T-cell (primary cell): ENCODE measurements at places on chromosomes 1 and 21. TPM values are rescaled to one million over a fixed set of nuclear protein-coding genes. Genes with fewer than 3 reads are reported as not detected.

The MYBPH gene
- not detected for total RNA-seq

The ACKR1 gene
- total RNA-seq, result not detected

The PLPP3 gene
- 0.93 TPM for total RNA-seq

The SVBP gene
- 15.8 TPM for total RNA-seq

The KCNJ9 gene
- not detected for total RNA-seq

The RXFP4 gene
- not detected for total RNA-seq

The CLCNKB gene
- total RNA-seq, result not detected

The PPIAL4G gene
- total RNA-seq, result 0.61 TPM

The SDE2 gene
- total RNA-seq, result 34.5 TPM

The SYT14 gene
- total RNA-seq, result not detected

The KRTAP19-3 gene
- not detected for total RNA-seq

GRCh38 chr1:213989002-213989855 is 1.5 kb downstream of the PROX1 start:
- no peak overlapping the region for H3K4me3 ChIP-seq
- DNase-seq, result no peak
- H3K27ac ChIP-seq, result no peak overlapping the region
- peaks cover 28% of the 10 kb centered on the region for H3K27me3 ChIP-seq
- peaks cover 48% of the 10 kb centered on the region for H3K4me1 ChIP-seq
- H3K36me3 ChIP-seq, result no peaks in the 10 kb centered on the region

- no peak overlapping the region for H3K27ac ChIP-seq
- H3K4me3 ChIP-seq, result peak overlapping the region; percentile 32
- H3K27me3 ChIP-seq, result peaks cover 33% of the 10 kb centered on the region
- H3K36me3 ChIP-seq, result no peaks in the 10 kb centered on the region
- peaks cover 4% of the 10 kb centered on the region for H3K4me1 ChIP-seq
Observed at GRCh38 chr1:220787069-220787619, 431 bp downstream of the MTARC1 start.

- no peaks in the 10 kb centered on the region for H3K36me3 ChIP-seq
- H3K4me3 ChIP-seq, result no peak overlapping the region
- DNase-seq, result no peak
- H3K27me3 ChIP-seq, result peaks cover 47% of the 10 kb centered on the region
- H3K27ac ChIP-seq, result no peak overlapping the region
- no peaks in the 10 kb centered on the region for H3K4me1 ChIP-seq
Observed at GRCh38 chr1:2943686-2944260, 77.5 kb upstream of the ACTRT2 start.

DNA sequence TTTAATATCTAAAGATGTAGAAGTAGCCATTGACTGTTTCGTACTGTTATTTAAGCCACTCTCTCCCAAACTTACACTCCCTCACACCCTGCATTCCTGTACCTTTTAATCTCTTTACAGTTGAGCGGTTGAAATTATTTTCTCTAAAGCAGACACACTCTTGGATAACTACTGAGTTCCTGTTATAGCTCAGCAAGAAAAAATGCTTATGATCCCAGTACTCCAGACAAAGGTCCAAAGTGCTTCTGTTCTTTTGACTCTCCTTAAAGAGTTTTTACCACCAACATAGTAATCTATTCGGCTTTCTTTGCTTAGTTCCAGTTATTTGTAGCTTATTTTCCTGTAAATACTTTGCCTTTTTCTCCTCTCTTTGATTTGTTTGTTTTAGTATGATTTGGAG is 100.1 kb downstream of the ATF6 start:
- H3K27ac ChIP-seq, result no peak overlapping the region
- DNase-seq, result no peak
- no peaks in the 10 kb centered on the region for H3K4me1 ChIP-seq
- H3K27me3 ChIP-seq, result no peaks in the 10 kb centered on the region
- no peak overlapping the region for H3K4me3 ChIP-seq

GRCh38 chr1:200388791-200389190 is 21.0 kb downstream of the ZNF281 start:
- no peaks in the 10 kb centered on the region for H3K36me3 ChIP-seq
- H3K27ac ChIP-seq, result no peak overlapping the region
- no peaks in the 10 kb centered on the region for H3K4me1 ChIP-seq

DNA sequence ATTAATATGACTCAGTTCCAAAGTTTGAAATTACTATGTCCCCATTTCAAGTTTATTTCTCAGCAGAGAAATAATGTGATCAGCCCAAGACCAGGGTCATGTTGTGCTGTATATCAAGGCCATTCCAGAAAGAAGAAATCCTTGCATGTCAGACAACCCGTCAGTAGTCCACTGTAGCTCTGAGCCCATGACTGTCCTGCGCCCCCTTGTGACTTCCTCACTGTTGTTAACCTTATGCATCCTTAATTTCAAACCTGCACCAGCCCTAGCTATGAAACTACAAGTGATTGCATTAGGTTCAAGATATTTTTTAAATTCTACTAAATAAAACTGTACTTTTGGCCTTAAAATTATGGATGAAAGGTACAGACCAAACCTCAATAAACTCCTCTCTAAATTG is 133.0 kb downstream of the LRRC7 start:
- no peak overlapping the region for H3K4me3 ChIP-seq
- no peaks in the 10 kb centered on the region for H3K27me3 ChIP-seq
- H3K27ac ChIP-seq, result no peak overlapping the region

DNA sequence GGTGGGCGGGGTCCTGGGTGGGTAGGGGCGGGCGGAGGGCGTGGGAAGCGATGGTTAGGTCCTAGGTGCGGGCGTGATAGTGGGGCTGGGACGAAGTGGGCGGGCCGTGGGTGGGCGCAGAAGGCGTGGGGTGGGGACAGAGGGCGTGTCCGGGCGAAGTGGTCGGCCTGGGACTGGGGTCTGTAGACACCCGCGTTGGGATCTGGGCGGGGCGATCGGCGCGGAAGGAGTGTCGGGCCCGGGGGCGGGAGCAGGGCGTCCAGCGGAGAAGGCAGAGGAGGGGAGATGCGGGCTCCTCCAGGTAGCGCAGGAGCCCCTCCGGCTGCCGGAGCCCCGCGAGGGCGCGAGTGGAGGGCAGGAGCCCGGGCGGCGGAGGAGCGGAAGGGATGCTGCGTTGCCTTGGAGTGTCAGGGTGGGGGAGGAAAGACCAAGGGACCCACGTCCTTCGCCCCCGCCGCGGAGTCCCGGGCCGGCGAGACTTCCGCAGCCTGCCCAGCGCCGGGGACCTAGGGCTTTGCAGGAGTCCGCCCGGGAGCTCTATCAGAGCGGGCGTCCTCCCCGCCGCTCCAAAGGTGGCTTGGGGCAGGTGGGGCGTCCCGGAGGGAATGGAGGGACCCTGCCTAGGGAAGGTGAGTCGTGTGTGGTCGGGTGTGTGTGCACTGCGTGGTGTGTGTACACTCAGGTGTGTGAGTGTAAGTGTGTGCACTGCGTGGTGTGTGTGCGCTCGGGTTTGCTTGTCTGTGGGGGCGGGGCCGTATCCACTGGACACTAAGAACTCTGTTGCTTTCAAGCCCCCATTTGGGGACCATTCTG is 27.0 kb upstream of the PRSS38 start:
- H3K36me3 ChIP-seq, result no peaks in the 10 kb centered on the region
- H3K27me3 ChIP-seq, result peaks cover 8% of the 10 kb centered on the region
- peak overlapping the region; percentile 61 for H3K4me3 ChIP-seq
- H3K27ac ChIP-seq, result peak overlapping the region; percentile 17
- DNase-seq, result no peak

- H3K4me3 ChIP-seq, result no peak overlapping the region
- H3K36me3 ChIP-seq, result no peaks in the 10 kb centered on the region
- H3K27me3 ChIP-seq, result peaks cover 28% of the 10 kb centered on the region
Observed at GRCh38 chr1:161484613-161485012, 20.6 kb upstream of the FCGR2A start.

DNA sequence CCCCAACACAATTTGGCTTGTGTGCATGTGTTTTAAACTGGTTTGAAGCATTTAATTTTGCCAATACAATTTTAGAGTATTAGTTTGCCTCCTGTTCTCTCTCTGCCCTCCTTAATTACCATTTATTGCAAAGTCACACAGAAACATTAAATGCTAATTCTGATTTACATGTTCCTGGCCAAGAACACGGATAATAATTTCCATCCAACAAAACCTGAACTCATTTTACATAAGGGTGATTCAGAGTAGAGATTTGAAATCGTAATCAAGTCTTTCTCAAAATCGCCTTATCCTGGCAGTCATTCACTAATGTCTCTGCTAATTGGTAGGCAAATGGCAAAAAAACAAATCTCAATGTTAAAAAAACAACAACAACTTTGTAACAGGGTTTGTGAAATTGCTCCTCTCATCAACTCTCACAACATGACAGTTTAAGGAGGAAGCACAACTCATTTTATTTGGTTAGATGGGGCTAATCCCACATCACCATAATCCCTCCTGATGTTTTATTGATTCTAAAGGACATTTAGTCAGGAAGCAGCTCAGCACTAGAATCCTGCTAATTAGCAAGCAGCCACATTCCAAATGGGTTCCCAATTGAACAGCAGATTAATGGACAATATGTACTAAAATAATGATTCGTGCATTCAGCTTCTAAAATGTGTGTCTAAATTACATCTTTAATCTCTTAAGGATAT is 55.9 kb downstream of the C1orf87 start:
- no peak overlapping the region for H3K4me3 ChIP-seq
- no peak overlapping the region for H3K27ac ChIP-seq
- H3K27me3 ChIP-seq, result no peaks in the 10 kb centered on the region
- DNase-seq, result no peak
- no peaks in the 10 kb centered on the region for H3K4me1 ChIP-seq

DNA sequence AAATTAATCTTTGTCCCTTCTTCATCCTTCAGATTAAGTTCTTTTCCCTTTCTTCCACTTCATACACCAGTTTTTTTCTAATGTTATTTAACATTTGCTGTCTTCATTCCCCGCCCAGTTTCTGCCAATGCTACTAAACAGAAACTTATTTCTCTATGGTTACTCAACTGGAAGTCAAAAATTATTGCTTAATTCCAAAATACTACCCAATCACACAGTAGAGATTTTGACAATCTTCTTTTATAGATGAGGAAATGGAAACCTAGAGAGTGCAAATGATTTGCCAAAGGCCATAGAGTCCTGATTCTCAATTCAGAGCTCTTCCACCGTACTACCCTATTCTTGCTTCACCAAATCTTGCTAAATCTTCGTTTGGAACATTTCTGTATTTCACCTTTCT is 58.1 kb upstream of the SH3GLB1 start:
- no peak overlapping the region for H3K4me3 ChIP-seq
- no peaks in the 10 kb centered on the region for H3K4me1 ChIP-seq
- no peak overlapping the region for H3K27ac ChIP-seq

- no peak for DNase-seq
- no peaks in the 10 kb centered on the region for H3K36me3 ChIP-seq
- no peak overlapping the region for H3K4me3 ChIP-seq
- H3K27me3 ChIP-seq, result peaks cover 4% of the 10 kb centered on the region
- no peak overlapping the region for H3K27ac ChIP-seq
Observed at GRCh38 chr1:66526036-66526435, 7.9 kb upstream of the SGIP1 start.

DNA sequence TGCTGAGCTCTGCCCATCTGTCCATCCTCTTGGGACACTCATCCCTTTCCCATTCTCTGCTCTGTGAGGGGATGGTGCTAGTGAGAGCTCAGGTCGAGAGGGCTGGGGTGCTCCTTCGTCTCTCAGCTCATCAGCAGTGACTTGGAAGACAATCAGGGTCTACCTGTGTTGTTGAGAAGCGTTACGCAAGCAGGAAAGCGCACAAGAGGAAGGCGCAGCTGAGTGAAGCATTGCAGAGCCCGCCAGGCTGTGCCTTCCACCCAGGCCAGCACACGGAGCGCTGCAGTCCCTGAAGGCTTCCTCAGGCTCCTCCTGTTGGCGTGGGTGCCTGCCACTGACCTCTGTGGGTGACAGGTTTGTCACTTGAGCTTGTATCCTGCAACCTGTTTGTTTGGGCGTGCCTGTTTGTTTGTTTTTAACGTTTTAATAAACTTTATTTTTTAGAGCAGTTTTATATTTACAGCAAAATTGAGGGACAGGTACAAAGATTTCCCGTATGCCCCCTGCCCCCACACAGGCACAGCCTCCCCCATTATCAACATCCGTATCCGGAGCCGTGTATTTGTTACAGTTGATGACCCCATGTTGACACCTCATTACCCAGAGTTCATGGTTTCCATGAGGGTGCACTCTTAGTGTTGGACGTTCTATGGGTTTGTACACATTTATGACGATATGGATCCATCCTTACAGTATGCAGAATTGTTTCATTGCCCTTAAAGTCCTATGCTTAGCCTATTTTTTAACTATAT is 36.7 kb downstream of the ADARB1 start:
- no peaks in the 10 kb centered on the region for H3K36me3 ChIP-seq
- H3K4me3 ChIP-seq, result no peak overlapping the region
- no peak overlapping the region for H3K27ac ChIP-seq
- no peak for DNase-seq

GRCh38 chr1:66542314-66542713 is 8.4 kb downstream of the SGIP1 start:
- no peaks in the 10 kb centered on the region for H3K36me3 ChIP-seq
- H3K4me3 ChIP-seq, result no peak overlapping the region
- H3K27me3 ChIP-seq, result no peaks in the 10 kb centered on the region
- DNase-seq, result no peak

DNA sequence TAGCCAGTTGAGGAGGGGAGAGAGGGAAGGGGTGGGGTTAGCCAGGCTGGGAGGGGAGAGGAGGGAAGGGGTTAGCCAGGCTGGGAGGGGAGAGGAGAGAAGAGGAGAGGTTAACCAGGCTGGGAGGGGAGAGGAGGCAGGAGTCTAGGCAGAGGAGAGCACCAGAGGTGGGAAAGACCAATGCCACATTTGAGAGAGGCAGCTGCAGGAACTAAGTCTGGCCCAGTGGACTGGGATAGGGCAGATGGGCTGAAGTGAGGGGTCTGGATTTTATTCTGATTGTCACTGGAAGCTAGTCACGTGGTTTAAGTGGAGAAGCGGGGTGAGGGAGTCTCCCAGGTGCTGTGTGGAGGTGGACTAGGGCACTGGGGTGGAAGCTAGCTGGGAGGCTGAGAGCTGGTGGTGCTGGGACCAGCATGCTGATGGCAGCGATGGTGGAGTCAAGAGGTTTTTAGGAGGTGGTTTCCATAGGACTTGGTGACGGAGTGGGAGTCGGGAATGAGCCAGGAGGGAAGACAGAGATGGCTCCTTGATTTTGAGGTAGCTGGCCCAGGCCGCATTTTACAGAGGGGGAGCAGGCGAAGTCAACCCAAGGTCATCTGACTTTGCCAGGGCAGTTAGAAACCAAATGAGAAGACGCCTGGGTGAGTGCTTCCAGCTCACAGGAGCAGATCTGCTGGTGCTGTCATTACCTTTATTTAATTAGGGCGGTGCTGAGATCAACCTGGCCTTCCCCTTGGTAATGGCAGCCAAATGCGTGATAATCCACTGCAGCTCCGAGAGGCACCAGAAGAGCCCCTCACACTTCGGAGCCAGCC is 42.8 kb downstream of the DISP3 start:
- H3K4me3 ChIP-seq, result no peak overlapping the region
- DNase-seq, result no peak
- no peaks in the 10 kb centered on the region for H3K27me3 ChIP-seq
- no peaks in the 10 kb centered on the region for H3K4me1 ChIP-seq
